ENCODE measurements at places on chromosomes 3 and 15. TPM values are rescaled to one million over a fixed set of nuclear protein-coding genes. Genes with fewer than 3 reads are reported as not detected.

DNA sequence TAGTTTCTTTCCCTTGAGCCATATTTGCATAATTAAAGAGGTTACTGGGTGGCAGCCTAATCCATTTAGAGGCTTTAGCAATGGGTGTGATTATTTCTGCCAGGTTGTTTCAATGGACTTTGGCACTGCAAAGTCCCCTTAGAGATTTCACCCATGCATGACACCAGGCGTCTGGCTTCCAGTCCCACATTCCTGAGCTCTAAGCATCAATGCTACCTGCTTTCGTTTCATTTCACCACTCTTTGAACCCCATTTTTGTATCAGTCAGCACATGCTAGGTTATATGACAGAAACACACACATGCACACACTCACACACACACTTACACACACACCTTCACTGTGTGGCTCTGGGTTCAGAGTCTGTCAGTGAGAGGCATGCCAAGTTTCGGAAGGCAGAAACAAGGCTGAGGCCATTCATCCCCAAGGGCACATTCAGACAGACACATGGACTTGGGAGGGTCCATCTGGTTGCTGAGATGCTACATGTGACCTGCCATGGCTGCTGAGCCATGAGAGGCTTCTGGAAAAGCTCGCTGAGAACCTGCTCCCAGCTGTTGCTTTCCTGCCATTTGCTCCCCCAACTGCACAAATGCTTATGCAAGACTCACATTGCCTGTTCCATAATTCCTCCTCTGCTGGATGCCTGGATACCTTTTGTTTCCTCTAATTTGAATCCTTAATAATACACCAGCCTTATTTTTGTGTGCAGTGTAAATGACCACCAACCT is 354.1 kb downstream of the GABRG3 start:
- H3K27me3 ChIP-seq: no peaks in the 10 kb centered on the region
- no peaks in the 10 kb centered on the region for H3K4me1 ChIP-seq
- no peak for DNase-seq
- no peak overlapping the region for H3K4me3 ChIP-seq
- no peaks in the 10 kb centered on the region for H3K36me3 ChIP-seq
- no peak overlapping the region for H3K27ac ChIP-seq

DNA sequence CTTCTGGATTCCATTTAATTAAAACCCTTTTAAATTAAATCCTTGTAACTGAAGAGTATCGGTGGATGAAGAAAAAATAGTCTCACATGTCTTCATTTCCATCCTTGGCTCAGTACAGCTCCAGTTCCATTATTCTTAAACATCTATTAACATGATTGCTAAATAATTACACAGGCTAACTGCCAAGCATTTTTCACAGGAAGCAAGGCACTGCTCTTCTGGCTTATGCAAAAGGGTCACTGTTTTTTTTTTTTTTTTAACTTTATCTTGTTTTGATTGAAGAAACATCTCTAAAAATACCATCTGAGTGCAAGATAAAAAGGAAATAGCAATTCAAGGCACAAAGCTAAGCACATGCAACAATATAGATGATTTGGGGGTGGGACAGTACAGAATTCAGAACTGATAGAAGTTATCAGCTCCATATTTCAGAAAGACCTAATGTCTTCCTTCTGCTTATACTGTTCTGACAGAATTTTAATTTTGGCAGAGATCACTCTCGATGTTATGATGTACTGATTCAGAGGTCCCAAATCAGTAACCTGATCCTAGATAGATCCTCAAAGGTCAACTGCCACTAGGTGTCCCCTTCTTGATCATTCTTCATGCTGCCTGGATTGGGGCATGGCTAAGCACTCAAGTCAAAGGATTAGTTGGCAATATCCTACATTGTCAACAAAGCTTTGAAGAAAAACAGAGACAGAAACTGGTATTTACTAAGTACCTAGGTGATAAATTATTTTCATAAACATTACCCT is 57.8 kb upstream of the ACTC1 start:
- H3K36me3 ChIP-seq: no peaks in the 10 kb centered on the region
- H3K27ac ChIP-seq: no peak overlapping the region
- peaks cover 4% of the 10 kb centered on the region for H3K4me1 ChIP-seq
- H3K4me3 ChIP-seq: no peak overlapping the region

GRCh38 chr15:65571971-65572370 is 39.0 kb downstream of the INTS14 start:
- no peak for DNase-seq
- no peak overlapping the region for H3K27ac ChIP-seq
- no peaks in the 10 kb centered on the region for H3K36me3 ChIP-seq
- H3K27me3 ChIP-seq: no peaks in the 10 kb centered on the region

DNA sequence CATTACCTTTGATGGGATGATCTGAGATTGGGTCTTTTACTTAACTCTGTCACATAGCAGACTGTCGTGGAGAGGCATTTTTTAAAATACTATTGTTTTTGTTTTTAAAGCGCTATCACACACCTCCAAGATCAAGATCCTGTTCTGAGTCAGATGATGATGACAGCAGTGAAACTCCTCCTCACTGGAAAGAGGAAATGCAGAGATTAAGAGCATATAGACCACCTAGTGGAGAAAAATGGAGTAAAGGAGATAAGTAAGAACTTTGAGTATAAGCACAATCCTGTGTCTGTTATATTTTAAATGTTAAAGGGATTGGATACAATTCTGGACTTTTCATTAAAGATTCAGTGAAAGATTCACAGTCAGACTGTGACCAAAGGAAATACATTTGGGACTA is 18.4 kb upstream of the ZBTB47 start:
- H3K27ac ChIP-seq: no peak overlapping the region
- H3K36me3 ChIP-seq: peaks cover 5% of the 10 kb centered on the region
- H3K4me1 ChIP-seq: peaks cover 7% of the 10 kb centered on the region
- no peaks in the 10 kb centered on the region for H3K27me3 ChIP-seq
- no peak for DNase-seq

DNA sequence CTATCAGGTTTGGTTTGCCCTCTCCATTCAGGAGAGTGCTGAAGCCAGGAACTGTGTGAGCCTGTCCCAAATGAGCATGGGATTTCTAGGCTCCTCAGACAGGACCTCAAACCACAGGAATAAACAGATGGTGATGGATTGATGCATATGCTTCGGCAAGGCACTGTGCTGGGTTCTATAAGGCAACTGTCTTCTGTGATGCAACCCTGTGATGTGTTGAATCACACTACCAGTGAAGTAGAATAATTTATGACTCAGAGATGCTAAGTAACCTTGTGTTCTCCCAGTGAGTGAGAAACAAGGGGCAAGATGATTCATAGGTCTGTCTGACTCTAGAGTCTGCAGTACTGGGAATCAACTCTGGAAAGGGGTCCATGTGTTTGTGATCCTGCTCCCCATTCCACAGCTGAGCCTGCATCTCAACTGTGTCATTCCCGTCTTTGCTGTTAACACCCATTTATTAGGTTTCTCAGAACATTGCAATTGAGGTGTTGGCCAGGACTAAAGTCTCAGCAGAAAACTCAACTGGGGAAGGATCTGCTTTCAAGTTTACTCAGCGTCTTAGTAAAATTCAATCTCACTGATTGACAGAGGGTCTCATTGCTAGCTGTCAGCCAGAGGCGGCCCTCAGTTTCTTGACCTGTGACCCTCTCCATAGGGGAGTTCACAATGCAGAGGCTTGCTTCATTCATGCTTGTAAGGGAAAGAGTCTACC is 510.1 kb upstream of the CFAP20DC start:
- H3K4me3 ChIP-seq: no peak overlapping the region
- H3K27me3 ChIP-seq: no peaks in the 10 kb centered on the region
- DNase-seq: no peak
- no peak overlapping the region for H3K27ac ChIP-seq
- H3K4me1 ChIP-seq: no peaks in the 10 kb centered on the region

GRCh38 chr15:100336061-100336460 is 5.7 kb downstream of the ADAMTS17 start:
- H3K4me1 ChIP-seq: peaks cover 2% of the 10 kb centered on the region
- H3K36me3 ChIP-seq: no peaks in the 10 kb centered on the region
- no peak for DNase-seq

GRCh38 chr3:11513817-11514135 is 129.9 kb downstream of the VGLL4 start:
- peak overlapping the region; percentile 8 for H3K27ac ChIP-seq
- H3K4me1 ChIP-seq: peaks cover 6% of the 10 kb centered on the region
- no peak overlapping the region for H3K4me3 ChIP-seq
- H3K27me3 ChIP-seq: no peaks in the 10 kb centered on the region
- no peaks in the 10 kb centered on the region for H3K36me3 ChIP-seq

DNA sequence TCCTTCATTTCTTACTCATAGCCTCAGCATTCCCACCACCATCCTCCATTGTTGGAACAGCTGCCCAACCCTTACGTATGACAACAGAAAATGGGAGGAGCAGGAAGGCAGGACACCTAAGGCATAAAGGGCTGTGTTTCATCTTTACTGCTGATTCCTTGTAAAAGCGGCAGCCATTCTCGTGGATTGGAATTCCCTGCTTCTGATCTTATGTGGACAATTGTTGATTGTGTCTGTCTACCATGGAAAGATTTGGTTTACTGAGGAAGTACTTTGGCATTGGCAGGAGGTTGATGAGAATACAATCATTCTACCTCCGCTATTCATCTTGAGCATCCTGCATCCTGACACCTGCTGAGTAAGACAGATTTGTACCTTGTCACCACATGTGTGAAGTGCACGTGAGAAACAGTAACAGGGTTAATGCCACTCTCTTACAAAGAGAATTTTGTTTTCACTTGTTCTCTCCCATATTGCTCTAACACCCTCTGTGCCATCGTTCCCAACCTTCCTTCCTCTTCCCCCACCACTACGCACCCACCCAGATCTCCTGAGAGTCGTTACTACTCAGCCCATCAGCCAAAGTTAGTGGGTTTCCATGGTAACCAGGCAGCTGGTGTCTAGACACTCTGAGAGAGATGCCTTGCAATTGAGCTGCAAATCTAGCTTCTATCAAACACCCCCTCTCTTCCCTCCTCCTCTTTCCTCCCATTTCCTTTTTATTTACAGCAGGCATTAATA is 75.7 kb downstream of the GAP43 start:
- H3K27ac ChIP-seq: no peak overlapping the region
- no peaks in the 10 kb centered on the region for H3K36me3 ChIP-seq
- DNase-seq: no peak
- no peaks in the 10 kb centered on the region for H3K27me3 ChIP-seq
- H3K4me1 ChIP-seq: peaks cover 14% of the 10 kb centered on the region
- no peak overlapping the region for H3K4me3 ChIP-seq

DNA sequence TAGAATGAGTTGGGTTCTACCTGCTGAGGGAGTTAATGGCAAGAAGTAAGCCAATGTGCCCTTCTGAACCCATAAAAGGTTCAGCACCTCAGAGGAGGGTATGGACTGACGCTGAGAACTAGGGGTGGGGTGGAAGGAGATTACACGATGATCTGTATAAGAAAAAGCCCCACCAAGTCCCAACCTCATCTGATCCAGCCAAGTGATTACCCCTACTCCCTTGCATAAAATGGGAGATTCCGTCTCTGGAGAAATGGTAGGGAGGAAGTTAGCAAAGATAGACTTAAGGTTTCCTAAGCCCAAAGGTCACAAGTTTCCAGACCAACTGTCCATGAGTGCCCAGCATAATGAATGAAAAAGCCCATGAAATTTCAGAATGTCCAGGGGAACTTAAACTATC is 7.1 kb upstream of the DVL3 start:
- no peak for DNase-seq
- H3K27me3 ChIP-seq: no peaks in the 10 kb centered on the region
- H3K4me3 ChIP-seq: no peak overlapping the region
- H3K4me1 ChIP-seq: no peaks in the 10 kb centered on the region
- H3K27ac ChIP-seq: no peak overlapping the region

- DNase-seq: no peak
- H3K27me3 ChIP-seq: peaks cover 1% of the 10 kb centered on the region
- H3K4me3 ChIP-seq: no peak overlapping the region
- no peaks in the 10 kb centered on the region for H3K36me3 ChIP-seq
These were observed 63.1 kb upstream of the TSEN2 start for GRCh38 chr3:12421132-12421531.

- H3K4me1 ChIP-seq: no peaks in the 10 kb centered on the region
- no peak overlapping the region for H3K27ac ChIP-seq
- DNase-seq: no peak
These were observed 55.4 kb downstream of the AGBL1 start for GRCh38 chr15:86135041-86135440.

DNA sequence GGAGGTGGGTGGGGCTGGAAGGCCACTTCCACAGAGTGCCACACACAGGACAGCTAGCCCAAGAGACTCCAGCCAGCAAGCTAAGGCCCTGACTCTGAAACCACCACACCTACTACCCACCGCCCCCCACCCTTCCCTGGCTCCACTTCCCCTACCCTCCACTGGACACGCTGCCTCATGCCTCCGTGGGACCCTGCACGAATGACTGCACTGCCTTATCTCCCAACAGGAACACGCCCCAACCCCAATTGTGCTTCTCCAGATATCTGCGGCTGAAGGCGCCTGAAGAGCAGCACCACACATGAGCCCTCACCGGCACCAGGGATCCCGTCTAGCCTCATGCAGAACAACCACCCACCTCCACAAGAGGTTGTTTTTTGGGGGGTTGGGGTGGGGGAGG is 2.7 kb downstream of the LINGO1 start:
- no peak for DNase-seq
- H3K4me1 ChIP-seq: no peaks in the 10 kb centered on the region
- H3K27me3 ChIP-seq: no peaks in the 10 kb centered on the region
- no peaks in the 10 kb centered on the region for H3K36me3 ChIP-seq

DNA sequence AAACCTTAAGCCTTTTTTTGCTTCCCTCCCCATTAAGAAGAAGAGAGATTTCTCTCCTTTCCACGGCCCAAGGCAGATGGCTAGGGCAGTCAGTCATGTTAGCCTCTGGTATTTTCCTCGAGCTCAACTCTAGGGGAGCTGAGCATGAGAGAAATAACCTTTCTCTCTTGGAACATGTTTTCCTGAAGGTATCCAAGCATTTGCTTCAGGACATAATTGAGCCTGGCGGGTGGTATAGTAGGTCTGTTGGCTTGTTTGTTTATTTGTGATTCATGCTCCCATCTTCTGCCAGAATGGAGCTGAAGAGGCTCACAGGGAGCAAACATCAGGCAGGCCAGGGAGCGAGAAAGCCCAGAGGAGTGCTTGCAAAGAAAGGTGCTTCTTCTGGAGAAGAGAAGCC is 102.5 kb downstream of the MESD start:
- H3K27ac ChIP-seq: no peak overlapping the region
- no peaks in the 10 kb centered on the region for H3K36me3 ChIP-seq
- H3K4me3 ChIP-seq: no peak overlapping the region
- H3K4me1 ChIP-seq: no peaks in the 10 kb centered on the region

DNA sequence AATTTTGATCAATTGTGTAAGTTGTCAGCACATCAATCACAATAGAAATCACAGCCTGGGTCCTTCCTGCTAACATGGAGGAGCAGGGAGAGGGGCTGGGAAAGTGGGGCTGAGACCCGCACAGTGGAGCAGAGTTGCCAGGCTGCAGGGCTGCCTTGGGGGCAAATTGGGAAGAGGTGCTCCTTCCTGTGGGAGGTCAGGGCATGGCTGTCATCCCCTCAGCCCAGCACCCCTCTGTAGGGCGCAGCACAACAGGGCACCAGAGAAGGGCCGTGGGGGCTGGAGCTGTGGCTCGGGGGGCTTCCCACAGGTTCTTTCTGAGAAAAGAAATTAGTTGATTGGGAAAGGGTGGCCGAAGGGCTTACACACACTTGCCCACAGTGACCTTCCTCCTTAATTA is 126.3 kb downstream of the NSMCE3 start:
- DNase-seq: no peak
- no peaks in the 10 kb centered on the region for H3K36me3 ChIP-seq
- no peaks in the 10 kb centered on the region for H3K4me1 ChIP-seq
- H3K27me3 ChIP-seq: no peaks in the 10 kb centered on the region
- no peak overlapping the region for H3K4me3 ChIP-seq
- no peak overlapping the region for H3K27ac ChIP-seq

P4HTM gene
- 11.1 TPM for polyA plus RNA-seq

FAM107A gene
- polyA plus RNA-seq: 3.8 TPM

LXN gene
- polyA plus RNA-seq: 14.1 TPM

SH3BP5 gene
- 26.5 TPM for polyA plus RNA-seq

CCDC33 gene
- not detected for polyA plus RNA-seq

SERINC4 gene
- polyA plus RNA-seq: 0.88 TPM

CCR9 gene
- polyA plus RNA-seq: 0.25 TPM

CCDC54 gene
- not detected for polyA plus RNA-seq

C3orf38 gene
- polyA plus RNA-seq: 12.8 TPM
